ENCODE measurements at places on chromosomes 6 and 20.
A peak's percentile ranks its signal among the peaks of the same experiment; 100 is the strongest.

DNA sequence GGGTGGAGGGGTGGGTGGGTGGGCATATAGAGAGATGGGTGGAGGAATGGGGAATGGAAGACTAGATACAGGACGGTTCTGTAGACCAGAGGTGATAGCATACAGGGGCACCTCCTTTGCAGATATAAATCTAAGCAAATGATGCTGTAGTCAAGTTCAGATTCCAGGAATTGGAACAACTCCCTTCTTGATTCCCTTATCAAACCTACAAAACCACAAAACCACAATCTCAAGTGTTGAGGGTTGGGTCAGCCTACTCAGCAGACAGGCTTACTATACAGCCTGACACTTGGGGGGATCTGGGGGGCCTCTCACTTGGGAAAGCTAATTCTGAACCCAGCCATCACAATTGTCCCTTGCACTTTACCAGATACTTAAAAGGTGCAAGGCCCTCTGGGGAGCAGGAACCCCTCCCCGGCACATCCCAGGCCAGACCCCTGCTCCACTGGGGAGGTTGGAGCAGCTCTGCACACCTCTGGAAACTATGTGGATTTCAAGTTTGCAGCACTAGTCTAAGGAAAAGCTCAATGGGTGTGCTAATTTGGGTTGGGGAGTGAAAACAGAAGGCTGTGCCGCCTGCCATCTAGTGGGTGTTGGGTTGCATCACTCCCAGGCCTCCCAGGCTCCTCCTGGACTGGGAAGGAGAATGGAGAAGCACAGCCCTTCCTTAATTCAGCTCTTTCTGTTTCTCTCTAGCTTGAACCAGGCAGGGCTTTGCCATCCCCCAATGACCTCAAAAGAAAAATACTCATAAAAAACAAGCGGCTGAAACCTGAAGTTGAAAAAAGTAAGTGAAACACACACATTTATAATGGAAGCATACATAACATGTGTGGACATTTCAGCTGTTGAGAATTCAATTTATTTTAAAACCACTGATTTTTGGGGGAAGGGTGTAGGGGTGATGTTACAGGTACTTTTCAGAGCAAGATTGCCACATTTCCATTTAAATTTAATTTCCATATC is 121.2 kb upstream of the LAMP5 start:
- no peak for DNase-seq

DNA sequence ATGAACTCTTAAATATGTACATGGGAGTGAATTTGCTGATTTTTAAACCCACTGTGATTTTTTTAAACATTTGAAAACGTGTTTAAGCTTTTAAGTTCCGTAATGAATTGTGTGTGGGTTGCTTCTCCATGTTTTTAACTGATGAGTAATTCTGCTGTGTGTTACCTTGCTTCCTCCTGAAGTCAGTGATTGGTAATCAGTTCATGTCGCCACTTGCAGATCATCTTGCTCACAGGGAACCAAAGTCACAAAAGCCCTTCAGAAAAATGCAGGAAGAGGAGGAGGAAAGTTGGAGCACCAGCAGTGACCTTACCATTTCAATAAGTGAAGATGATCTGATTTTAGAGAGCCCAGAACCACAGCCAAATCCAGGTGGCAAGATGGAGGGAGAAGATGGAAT is 36.7 kb downstream of the KIZ start:
- DNase-seq = no peak

- DNase-seq = no peak
Observed at GRCh38 chr6:147551976-147552375, 43.5 kb downstream of the SAMD5 start.

DNA sequence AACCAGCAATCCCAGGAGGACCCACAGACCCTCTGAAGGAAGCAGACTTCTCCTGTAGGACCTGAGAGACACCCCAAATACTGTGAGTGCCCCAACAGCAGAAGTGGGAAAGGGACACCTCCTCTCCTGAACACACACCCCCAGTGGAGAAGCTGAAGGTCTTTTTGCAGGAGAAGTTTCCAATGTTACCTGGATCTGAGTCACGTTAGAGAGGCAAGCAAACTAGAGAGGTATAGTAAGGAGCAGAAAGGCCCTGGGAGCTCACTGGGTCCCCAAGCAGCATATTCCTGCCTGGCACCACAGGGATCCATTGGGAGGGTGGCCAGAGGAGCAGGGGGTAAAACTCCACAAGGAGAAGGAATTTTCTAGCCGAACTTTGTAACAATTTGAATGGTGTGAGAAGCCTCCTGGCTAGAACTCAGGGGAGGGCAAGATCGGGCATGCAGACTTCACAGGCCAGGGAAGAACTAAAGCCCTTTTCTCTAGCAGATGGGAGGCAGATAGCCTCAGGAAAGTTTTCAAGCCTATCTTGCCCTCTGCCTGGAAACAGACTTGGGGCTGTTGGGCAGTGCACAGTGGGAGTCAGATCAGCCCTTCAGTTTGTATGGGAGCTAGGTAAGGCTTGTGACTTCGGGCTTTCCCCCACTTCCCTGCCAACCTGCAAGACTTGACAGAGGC is 68.2 kb upstream of the SSTR4 start:
- no peak for DNase-seq

DNA sequence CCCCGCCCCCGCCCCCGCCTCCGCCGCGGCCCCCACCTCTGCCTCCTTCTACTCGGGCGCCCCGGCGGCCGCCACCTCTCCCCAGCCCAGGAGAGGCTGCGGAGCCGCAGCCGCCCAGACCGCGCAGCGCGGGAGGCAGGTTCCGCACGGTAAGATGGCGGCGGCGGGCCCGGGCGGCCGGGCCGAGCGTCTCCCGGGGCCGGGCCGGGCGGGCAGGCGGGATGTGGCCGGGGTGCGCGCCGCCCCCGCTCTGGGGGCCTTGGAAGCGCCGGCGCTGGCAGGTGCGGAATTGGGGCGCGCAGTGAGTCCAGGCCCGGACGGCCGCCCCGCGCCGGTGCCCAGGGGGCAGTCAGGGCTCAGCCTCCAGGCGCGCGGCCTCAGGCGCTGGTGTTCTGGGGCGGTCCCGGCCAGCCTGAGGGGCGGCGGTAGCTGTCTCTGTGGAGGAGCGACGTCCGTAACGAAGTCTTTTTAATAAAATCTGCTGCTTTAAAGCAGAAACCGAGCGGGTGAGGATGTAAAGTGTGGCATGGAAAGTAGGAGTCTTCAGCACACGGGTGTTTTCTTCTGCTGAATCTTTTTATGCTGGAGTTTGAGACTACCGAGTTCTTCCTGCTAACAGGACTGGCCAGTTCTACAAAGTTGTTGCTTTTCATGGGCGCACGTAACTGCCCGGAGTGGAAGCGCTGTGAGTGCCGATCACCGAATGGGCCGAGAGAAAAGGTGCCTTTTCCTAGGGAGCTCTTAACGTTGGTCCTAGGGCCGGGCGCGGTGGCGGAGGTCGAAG is at the start of gene GID8:
GID8 (plus strand) TSS at position 43 of the 784 bp plus-strand sequence. CDS start 3,356 bp downstream, outside the sequence.
- peak; percentile 80 for DNase-seq

GRCh38 chr20:32017711-32018251 is 7.5 kb downstream of the CCM2L start:
- DNase-seq = no peak

DNA sequence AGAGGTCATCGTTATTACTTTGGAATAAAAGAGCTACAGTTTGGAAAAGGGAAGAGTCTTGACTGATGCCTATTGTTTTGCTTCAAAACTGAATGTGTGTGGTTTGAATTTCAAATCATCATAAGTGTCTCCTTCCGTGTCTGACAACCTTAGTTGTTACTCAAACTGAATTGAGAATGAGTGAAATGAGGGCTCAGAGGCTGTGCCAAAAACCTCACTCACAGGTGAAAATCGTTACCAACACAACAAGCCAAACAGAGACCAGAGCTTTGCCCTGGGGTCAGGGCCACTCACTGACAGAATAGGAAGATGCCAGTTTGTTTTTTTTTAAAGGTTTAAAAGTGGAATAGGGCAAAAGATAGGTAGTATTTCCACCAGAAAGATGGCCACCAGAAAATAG is 15.2 kb upstream of the SIRT5 start:
- DNase-seq = no peak

GRCh38 chr6:46914279-46914810 is 7.4 kb downstream of the ADGRF5 start:
- no peak for DNase-seq

- DNase-seq = no peak
Observed at GRCh38 chr6:159252955-159253508, 83.8 kb downstream of the FNDC1 start.

DNA sequence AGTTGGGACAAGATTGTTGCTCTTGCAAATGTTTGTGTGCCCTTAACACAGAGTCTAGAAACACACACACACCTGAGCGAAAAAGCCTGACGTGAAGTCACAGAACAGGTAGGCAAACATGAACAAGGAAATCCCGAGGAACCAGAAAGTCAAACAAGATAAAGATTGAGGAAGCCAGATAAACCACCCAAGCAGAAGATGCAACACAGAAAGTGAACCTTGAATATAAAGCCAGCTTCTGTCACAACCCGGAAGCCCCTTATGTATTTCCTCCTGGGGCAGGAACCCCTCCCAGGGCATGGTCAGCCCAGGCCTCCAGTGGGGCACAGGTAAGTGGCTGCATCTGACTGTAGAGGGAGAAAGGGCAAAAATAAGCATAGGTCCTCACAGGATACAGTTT is 158.2 kb upstream of the SUPT3H start:
- DNase-seq = no peak

DNA sequence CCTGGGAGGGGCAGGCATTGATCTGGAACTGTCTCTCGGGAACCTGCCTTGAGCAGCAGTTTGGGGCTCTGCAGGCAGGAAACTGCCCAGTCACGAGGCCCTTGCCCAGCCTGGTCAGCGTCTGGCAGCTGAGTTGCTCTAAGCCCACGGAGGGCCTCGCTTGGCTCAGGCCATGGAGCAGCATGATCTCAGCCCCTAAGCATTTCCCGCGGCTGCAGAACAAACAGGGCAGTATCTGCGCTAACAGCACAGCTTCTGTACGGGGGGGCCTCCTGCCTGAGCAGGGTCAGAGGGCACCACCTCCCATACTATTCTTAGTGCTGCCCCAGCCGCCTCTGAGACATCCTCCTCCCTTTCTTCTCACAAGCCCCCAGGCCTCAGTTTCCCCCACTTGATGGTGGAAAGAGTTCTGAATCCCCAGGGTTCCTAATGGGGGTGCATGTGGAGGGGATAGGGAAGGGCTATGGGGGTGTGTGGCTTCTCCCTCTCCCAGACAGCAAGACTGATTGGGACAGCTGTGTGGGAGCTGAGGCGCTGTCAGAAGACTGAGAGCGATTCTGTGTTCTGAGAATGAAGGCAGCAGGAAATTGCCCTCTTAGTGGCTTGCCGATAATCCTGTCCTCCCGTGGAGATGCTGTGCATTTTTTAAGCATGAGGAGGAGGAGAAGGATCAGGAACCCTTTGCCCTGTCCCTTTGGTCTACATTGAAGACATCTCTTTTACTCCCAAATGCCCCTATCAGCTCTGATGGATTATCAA is 46.4 kb downstream of the MOCS1 start:
- DNase-seq = no peak

GRCh38 chr20:9918348-9918747 is 79.5 kb upstream of the PAK5 start:
- no peak for DNase-seq

- no peak for DNase-seq
Observed at GRCh38 chr6:88492241-88492640, 326.1 kb upstream of the CNR1 start.

GRCh38 chr6:159249752-159250151 is 80.6 kb downstream of the FNDC1 start:
- no peak for DNase-seq

DNA sequence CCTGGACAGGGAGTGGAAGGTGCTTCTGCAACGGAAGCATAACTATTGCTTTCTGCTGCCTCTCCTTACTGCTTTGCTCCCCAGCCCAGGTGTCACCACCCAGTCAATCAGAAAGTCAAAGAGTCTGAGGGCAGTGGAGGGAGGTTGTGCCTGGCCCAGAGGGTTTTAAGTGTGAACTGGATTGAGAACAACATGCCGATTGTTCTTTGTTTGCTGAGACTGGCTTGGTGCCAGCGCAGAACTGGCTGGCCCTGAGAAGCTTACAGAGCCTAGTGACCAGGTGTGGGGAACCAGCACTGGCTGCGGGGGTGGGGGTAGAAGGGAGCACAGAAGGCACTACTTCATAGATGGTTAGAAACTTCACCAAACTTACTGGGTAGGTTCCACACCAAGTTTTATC is 31.1 kb upstream of the ENPP4 start:
- DNase-seq = no peak

- DNase-seq = no peak
Observed at GRCh38 chr6:20060252-20060651, 152.0 kb downstream of the MBOAT1 start.

- DNase-seq = no peak
Observed at GRCh38 chr6:113620386-113620785, 236.8 kb upstream of the MARCKS start.

DNA sequence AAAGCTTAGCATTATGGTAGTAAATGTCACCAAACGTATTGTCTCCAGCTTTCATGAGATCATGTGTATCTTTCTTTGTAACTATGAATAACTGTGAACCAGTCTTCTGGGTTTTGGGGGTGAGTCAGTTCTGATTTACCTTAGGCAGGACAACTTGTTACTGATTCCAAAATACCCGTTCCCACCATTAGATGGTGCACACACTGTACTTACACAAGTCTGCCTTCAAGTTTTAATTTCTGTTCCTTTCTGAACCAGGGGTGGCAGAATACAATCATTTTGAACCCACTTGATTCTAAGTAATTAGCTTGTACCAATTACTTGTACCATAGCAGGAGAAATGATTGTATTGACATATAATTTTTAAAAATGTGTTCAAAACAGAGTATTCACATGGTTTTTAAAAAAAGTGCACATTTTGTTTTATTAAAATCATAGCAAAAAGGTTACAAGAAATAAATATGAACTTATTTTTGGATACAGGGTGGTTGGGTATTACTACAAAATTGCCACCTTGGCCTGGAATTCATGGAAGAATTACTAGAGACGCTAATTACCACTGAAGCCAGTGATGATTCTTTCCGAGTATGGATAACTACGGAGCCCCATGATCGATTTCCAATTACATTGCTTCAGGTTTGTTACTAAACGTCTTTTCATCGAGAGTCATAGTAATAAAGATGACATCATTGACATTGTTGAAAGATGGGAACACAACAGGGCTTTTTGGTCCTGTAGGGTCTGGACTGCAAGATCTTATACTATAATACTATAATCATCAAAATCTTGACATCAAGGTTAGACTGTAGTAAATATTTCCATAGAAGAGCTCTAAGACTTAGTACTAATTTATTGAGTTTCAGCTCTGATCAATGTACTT is 75.2 kb upstream of the GLP1R start:
- DNase-seq = no peak

GRCh38 chr20:34585019-34585418 is 26.5 kb downstream of the MAP1LC3A start:
- DNase-seq = no peak

DNA sequence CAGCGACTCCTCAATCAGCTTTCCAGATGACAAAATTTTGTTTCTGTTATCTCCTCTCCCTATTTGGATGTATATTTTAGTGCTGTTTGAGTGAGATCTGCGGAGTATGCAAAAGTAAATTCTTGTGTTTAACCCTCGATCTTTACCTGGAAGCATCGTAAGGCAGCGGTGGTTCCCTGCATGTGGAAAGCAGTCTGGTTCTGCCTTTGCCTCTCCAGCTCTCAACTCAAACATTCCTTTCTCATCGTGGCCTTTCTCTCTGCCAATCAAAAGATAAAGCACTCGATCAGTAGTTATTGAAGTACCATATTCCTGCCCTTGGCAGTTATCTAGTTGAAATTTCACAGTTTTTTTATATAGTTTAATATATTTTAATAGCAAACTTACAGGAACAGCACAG is 44.0 kb upstream of the BTN3A2 start:
- DNase-seq = no peak

- no peak for DNase-seq
Observed at GRCh38 chr6:87789198-87789899, 87.3 kb upstream of the AKIRIN2 start.
